ENCODE measurements at places on chromosomes 2 and 18.

DNA sequence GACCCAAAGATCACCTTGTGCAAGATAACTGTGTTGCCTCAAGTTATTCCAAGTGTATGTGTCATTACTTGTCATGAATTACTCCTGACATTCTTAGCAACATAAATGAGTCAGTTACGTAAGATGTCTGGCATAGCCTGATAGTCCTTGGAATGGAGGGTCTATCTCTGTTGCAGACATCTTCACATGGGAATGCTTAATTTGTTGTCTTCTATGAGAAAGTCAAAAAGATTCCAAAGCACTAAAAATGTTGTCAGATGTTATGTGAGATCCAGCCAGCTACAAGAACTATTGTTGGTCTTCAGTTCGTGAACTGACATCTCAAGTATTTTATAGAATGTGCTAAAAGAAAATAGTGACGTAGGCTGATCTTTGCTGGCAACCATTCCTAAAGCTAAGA lies 178.2 kb upstream of the RASGRP3 start:
- no peak for DNase-seq

DNA sequence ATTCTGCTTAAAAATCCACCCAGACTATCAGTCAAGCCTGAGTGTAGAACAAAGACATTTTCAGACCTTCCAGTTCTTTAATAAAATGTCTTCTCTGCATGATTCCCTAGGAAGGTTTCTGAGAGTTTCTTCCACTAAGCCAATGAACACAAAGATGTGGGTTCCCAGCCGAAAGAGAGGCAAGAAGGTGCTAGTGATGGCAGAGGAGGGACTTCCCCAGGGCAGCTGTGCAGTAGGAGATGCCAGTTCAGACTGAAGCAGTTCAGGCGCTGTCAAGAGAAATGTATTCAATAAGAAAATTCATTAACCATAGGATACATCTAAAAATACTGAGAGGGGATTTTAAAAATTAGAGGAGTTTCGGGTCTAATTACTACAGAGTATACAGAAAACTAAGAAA lies 83.3 kb downstream of the RND3 start:
- DNase-seq, result no peak

GRCh38 chr2:130768191-130768855 lies 13.0 kb downstream of the AMER3 start:
- DNase-seq, result no peak

DNA sequence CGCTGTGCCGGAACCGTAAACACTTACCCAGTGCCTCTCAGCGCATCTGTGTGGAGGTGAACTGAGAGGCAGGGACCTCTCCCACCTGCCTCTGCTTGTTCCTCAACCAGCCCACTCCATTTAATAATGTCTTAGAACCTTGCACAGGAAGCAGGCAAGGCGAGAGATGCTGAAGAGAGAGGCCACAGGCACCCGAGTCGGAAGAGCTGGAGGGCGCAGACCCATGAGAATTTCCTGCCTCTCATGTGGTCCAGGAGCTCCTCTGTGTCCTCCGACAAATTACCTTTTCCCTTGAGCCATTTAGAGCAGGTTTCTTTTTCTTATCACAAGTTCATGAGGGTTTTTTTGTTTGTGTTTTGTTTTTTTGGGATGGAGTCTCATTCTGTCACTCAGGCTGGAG lies 4.9 kb upstream of the RFX8 start:
- no peak for DNase-seq

DNA sequence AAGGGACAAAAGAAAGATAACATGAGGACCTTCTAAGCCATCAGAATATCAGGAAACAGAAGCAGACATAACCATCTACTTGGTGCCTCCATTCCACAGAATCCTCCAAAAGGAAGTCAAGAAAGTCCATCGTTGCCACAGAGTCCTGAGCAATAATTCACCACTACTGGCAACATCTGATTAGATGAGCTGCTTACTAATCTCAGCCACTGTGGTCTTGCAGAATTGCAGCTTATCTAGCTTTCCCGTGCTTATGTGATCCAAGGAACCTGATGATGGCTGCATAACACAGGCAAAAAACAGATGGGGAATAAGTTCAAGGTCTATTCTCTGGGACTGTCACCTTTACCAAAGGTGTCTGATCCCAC lies 278.5 kb downstream of the AFF3 start:
- no peak for DNase-seq

DNA sequence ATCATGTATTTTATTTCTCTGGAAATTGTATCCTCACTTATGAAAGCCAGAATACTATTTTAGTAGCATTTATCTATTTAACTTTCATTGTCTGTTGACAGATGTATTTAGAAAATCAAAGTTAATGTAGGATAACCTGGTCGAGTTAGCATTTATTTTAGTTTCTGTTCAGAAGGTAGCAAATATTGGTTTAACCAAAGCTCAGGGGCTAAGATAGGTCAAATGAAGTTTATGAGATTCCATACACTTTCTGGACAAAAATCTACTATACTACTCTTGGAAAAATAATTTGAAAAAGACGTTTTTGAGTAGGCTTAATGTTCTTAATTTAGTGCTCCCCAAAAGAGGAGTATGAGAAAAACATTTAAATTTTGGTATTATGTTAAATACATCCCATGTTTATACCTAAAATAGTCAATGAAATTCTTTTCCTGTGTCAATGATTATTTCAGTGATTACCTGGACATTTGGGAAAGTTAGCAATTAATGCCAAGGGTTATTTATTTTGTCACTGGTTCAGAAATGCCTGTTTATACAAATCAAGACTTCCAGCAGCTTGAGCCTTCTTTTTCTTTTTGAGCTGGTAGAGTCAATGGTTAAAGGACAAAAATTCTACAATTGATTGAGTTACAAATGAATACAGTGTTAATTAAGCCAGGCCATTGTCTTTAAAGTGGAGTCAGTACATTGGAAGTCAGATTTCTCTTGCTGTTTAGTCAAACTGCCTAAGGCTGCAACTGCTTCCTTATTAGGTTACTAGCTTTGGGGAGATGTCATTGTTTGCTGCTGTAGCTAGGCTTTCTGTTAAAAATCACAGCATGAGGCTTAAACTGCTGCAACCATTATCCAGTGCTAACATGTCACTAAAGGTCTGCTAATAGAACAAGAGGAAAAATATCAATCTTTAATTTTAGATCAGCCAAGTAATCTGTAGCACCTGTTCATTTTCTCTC lies 182.3 kb downstream of the CAMKMT start:
- DNase-seq, result no peak

GRCh38 chr2:180675170-180675569 lies 305.2 kb upstream of the UBE2E3 start:
- no peak for DNase-seq

GRCh38 chr18:8286303-8286702 lies 322.9 kb upstream of the RAB12 start:
- no peak for DNase-seq

DNA sequence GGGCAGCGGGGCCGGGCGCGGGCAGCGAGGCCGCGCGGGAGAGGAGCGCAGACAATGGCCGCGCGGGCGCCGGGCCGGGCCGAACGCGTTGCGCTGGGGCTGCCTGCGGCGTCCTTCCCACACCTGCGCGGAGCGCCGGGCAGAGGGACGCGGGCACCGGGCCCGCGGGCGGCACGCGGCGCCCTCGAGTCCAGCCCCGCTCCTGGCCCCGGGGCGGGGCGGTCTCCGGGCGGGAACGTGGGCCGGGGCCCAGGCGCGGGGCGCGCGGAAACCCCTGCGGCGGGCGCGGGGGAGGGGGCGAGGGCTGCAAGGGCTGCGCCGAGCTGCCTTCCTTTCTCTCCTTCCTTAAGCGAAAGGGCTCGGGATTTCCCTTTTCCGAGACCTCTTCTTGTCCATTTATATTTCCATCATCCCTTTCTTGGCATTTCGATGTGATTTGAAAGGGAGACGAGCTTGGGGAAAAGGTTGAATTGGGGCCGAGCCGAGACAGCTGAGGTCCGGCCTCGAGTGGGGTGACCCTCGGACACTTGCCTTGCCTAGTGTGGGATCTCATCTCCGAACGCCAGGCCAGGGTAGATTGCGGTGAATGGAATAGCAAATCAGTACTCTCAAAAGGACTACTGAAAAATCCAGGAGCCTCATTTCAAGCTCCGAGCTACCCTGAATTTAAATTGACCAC lies 676 bp downstream of the KLHL23 start:
- no peak for DNase-seq

DNA sequence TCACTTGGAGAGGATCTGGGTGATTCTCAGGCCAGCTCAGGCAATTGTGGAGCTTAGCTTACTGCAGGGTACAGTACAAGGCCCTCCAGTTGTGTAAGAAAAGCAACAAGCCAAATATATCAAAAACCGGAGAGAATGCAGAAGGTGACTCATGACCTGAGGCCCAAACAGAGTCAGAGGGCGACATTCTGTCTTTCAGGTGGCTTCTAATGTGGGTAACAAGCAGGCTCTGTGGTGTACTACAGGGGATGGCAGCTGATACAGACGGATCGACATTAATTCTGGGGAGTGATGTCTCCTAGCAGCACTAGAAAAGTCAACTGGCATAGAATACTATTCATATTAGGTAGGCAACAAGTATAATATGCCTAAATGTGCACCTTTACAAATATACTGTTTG lies 219.5 kb upstream of the SOX11 start:
- DNase-seq, result no peak

DNA sequence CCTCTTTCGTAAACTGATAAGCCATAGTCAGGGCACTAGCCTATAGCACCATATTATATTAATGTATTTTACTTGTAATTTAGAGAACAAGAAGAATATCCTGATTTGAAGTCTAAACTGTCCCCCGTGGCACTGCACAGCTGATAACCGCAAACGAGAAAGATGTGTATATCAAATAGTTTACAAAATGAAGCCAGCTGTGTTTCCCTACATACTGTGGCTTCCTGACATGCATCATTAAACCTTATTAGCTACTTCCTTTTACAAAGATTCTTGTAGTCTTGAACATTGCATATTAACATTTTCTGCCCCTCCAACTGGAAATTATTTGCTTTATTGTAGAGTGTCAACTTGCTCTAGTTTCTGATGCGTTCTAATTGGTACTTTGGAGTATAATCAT lies 153.5 kb upstream of the NFATC1 start:
- no peak for DNase-seq

DNA sequence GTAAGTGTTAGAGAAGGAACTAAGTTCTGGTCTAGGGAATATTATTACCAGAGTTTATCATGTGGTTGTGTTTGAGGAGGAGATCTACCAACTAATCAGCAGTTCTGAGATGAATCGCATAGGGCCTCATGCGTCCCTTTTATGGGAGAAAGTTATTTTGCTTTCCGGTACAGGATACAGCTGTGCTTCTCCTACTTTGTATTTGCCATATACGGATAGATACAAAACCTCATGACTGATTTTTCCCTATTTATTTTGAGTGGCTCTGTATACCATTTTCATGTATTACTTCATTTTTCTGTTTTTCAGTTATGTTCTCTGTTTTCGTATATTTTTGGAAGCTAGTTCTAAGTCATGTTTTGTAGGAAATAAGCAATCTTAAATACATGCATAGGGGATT lies 66.8 kb downstream of the ACSL3 start:
- no peak for DNase-seq

DNA sequence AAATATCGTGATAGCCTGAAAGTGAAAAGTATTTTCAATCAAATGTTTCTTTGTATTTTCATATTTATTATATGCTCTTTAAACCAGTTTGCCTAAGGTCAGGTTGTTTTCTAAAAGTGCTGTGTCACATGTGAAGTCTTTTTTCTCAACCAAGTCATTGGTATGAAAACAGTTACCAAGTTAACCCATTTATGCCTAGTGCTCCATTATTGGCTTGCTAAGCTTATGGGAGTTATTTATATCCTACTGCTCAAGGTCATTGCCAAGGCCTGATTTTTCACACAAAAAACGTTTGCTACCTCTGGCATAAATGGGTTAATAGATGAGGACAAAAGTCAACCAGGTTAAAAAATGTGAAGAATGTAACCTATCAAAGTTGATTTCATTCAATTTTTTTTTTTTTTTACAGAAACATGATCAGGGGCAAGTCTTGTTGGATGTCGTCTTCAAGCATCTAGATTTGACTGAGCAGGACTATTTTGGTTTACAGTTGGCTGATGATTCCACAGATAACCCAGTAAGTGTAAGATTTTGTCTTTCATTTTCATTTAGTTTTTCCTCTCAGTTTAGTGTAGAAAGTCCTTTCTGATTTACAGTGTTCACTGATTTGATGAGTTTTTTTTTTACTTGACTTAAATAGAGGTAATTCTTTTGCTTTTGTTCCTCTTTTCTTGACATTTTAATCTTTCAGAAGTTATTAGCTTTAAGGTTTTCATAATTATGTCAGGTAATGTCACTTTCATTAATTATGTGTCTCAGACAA lies 102.6 kb downstream of the PTPN4 start:
- DNase-seq, result no peak

- DNase-seq, result no peak
These were observed 131.0 kb downstream of the ZAP70 start for GRCh38 chr2:97844311-97844859.

GRCh38 chr2:218861645-218862318 lies 2.2 kb downstream of the WNT6 start:
- DNase-seq, result no peak

- DNase-seq, result no peak
These were observed 104.7 kb upstream of the UBXN4 start for GRCh38 chr2:135636982-135637381.

GRCh38 chr2:212193056-212193455 lies 345.5 kb downstream of the ERBB4 start:
- DNase-seq, result no peak

DNA sequence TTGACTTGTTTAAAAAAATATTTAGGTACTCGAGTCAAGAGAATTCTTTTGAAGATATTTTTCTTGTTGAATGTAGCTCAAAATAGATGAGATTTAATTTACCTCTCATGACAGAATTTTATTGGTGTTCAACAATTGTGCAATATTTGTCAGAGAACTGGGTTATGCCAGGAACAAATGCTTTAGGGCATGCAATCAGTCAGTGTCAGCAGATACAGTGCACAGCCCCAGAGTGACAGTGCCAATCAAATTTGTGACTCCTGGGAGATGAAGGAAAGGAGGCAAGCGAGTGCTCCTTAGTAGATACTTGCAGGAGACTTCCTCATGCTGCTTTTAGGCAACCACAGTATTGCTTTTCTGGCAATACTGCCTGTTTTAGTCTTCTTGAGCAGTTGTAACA lies 81.2 kb upstream of the DSEL start:
- DNase-seq, result no peak

DNA sequence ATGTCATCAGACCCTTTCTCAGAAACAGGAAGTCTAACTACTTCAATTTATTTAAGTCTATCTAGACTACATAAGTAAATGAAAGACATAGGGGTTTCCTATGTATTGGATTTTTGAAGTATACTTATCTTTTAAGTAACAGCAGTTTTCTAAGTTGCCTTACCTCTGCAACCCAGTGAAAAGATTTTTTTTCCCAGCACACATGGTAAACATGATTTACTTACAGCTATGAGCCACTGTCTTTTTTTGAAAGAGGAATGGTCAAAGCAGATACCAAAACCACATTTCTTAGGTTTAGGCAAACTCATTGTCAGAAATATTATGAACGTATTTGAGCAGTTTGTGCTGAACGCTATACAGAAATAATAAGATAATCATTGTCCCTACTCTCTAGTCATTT lies 78.7 kb upstream of the OTX1 start:
- no peak for DNase-seq

DNA sequence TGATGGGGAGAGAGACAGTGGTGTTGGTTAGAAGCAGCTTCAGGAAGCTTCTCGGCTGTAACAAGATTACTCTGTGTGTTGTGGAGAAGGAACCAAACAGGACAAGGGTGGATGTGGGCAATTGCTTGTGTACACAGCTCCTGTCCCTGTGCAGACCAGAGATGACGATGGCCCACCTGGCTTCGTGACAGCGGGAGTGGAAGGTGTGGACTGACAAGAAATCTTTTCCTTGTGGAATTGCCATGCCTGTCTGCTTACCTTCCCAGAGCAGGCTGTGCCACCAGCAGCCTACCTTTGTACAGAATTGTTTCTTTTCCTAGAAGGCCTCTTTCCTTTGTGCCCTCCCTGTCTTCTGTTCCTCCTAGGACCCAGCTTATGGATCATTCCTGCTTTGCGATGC lies 93.8 kb downstream of the ITGB1BP1 start:
- no peak for DNase-seq
